Stromal cell of bone marrow (primary cell): ENCODE measurements at places on chromosomes 4 and X.

GRCh38 chr4:19675172-19675811 is 576.4 kb upstream of the SLIT2 start:
- peak; percentile 48 for DNase-seq

- no peak for DNase-seq
Observed at GRCh38 chr4:52555356-52555716, 103.8 kb downstream of the USP46 start.

- DNase-seq: no peak
Observed at GRCh38 chr4:38275331-38276100, 315.3 kb downstream of the PTTG2 start.

- no peak for DNase-seq
Observed at GRCh38 chrX:110669572-110669971, 126.0 kb downstream of the CHRDL1 start.
